ENCODE measurements at places on chromosomes 6 and 20. TPM values are rescaled to one million over a fixed set of nuclear protein-coding genes. Genes with fewer than 3 reads are reported as not detected.

DNA sequence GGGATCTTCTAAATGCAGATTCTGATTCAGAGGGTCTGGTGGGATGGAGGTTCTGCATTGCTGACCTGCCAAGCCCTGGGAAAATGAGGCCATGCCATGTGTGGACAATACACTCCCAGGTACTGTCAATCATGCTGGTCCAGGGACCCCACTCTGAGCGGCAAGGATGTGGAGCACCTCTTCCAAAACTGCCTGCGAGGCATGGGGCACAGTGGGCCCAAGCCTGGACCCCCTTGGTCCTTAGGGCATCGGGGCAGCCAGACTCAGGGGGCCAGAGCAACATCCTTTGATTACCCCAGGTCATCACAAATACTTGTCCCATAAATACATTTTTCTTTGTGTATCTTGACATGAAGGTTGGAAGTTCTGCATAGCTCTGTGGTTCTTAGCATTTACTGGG is 76.8 kb upstream of the NXT1 start:
- no peak for DNase-seq

DNA sequence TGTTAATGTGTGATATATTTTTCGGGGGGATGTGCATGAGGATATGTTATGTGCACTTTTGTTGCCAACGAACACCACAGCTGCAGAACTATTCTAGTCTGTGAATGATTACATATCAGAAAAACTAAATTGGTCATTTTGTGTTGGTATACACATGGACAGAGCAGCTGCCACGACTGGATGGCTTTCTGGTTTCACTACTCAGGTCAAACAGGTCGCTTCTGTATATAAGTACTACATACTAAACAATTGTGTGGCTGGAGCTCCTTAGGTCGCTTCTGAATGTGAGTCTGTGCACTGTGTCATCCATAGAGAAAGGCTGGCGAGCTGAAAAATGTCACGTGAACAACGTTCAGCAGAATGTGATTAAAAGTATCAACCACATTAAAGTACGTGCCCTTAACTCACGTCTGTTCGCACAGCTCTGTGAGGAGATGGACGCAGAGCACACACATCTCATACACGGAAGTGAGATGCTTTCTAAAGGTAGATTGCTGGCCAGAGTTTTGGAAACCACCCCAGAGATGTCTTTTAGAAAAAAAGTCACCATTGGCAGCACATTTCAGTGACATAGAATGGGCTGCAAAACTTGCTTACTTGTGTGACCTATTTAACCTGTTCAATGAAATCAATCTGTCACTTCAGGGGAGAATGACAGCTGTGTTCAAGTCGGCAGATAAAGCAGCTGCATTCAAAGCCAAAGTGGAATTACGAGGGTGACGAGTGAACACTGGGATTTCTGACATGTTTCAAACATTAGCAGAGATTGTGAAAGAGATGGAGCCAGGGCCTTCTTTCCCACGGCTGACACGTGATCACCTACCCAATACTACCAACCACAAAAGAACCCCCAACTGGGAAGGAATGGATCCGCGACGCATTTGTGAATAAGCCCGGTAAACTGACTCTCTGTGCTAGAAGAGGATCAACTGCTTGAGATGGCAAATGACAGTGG is 176.6 kb downstream of the PDE10A start:
- no peak for DNase-seq

Gene BIRC7
- polyA plus RNA-seq: 0.13 TPM

Gene TRIM31
- not detected for polyA plus RNA-seq

DNA sequence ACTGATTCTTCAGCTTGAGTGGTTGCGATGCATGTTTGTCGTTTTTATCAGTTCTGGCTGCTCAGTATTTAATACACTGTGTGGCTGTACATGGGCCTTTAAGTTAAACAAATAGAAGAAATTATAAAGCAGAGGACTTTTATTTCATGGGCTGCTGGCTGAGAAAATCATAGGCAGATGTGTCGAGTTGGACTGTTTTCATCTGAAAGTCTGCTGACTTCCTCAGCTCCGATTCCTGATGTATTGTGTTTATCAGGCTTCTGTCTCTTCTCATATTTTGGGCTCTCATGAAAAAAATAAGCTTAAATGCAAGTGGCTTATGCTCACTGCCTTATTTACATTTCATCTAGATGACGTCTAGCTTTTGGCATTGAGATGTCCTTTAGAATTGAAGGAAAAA is 129.5 kb upstream of the GGTLC1 start:
- peak; percentile 63 for DNase-seq

GRCh38 chr20:56985066-56985685 is 281.3 kb downstream of the BMP7 start:
- DNase-seq: no peak

All from muscle of back (tissue), 13 donors.